ENCODE measurements at places on chromosomes 3 and 15.

GRCh38 chr3:143276592-143276991 is 157.0 kb downstream of the CHST2 start:
- peak; percentile 11 for DNase-seq

- DNase-seq = no peak
These were observed 5.8 kb downstream of the GPR171 start for GRCh38 chr3:151197228-151197627.

DNA sequence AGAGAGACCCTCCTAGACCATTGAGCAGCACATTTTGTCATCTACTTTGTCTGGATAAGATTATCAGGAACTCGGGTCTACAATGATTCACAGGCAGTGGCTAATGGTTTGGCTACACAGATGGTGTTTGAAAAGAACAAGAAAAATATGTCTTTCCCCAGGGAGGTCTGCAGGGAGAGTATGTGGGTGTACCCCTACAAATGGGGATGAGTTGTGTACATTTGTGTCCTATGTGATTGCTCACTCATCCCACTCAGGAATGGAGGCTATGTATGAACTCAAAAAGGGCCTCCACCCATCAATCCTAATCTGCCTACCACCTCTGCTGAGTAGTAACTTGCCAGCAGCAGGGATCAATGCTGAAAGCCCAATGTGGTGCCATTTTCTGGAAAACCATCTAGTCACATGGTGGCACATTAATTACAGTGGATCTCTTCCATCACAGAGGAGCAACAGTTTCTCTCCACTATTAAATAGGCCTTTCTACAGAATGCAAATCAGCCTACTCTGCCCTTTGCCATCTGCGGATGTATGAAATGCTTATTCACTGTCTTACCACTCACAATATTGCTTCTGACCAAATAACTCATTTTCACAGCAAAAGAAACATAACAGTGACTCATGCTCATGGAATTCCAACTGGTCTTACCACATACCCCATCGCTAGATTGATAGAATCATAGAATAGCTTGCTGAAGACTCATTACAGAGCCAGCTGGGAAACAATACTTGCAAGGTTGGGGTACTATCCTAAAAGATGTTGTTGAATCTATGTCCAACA is 48.3 kb upstream of the TRIM42 start:
- no peak for DNase-seq

GRCh38 chr15:67465196-67465952 is 55.6 kb upstream of the C15orf61 start:
- no peak for DNase-seq

DNA sequence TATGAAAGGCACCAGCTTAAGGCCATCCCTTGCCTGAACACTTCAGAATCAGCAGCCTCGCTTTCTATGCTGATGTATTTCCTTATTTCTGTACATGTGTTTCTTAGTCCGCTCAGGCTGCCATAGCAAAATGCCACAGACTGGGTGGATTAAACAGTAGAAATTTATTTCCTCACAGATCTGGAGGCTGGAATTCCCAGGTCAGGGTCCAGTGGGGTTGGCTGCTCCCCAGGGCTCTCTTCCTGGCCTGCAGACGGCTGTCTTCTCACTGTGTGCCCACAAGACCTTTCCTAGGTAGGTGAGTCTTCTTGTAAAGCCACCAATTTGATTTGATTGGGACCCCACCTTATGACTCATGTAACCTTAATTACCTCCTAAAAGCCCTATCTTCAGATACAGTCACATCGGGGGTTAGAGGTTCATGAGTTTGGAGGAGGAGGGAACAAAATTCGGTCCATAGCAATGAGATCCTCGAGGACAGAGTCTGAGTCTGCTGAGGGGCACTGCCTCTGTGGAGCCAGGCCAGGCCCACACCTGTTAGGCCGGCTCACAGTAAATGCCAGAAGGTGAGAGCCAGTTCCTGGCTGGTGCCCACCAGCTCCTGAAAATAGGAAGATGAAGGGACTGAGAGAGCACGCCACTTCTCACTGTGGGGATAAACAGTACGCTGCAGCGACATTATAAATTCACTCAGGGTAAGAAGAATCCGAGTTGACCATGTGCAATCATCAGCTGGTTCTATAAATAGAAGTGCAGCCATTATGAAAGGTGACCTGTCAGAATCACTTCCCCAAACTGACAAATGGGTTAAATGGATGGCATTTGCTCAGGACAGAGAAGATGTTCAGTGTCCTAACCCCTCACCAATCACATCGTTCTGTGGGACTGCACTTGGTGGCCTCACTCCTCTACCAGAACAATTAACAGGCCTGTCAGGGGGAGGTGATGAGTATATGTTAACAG is 41.1 kb downstream of the CTXND1 start:
- DNase-seq = peak; percentile 43

DNA sequence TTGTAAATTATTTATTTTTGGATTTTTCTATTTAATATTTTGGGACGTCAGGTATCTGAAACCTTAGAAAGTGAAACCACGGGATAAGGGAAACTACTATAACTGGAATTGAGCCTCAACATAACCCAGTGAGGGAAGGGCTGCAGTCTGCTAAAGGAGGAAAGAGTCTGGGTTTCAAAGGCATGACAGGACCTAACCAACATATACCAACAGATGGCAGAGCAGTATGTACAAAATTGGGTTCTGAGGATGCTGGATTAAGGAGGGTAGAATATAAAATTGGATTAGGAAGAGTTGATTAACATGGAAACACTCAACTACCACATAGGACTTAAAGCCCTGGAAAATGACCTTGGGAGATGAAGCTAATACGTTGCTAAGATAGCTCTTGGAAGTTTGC is 603.5 kb downstream of the MECOM start:
- no peak for DNase-seq

- no peak for DNase-seq
These were observed 819 bp downstream of the KLHL40 start for GRCh38 chr3:42685891-42686820.

- DNase-seq = no peak
These were observed 32.7 kb downstream of the SRPRB start for GRCh38 chr3:133838296-133838789.

- no peak for DNase-seq
These were observed 11.9 kb downstream of the CERS3 start for GRCh38 chr15:100516643-100517512.

DNA sequence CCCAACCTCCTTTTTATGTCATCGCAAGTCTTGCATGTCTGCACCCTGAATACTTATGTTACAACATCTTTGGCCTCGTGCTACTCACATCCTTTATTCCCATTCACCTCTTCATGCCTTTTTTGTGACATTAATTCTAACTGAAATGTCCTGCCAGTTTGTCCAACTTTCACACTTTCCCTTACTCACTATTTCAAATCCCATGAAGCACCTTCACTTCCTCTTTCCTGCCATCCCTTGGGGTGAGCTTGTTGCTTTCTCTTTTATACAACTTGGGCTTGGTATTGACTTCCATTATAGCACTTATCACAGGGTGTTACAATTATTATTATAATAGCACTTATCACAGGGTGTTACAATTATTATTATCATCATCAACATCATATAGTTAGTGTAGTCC is 496.3 kb downstream of the NLGN1 start:
- DNase-seq = no peak

DNA sequence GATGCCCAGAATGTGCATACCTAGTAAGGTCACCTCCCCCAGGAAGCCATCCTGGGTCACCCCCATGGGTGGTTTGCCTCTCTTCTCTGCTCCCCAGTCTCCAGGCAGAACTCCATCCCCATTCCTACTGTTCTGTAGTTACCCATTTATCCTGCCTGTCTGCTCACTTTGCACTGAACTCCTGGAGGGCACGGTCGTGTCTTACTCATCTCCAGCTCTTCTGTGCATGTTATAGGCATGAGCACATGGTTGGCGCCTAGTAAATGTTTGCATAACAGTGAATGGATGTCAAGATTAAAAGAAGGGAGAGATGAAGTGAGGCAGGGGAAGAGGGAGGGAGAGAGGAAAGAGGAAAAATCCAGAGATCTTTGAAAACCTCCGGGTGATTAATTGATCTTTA is 208.4 kb upstream of the TRIM42 start:
- DNase-seq = no peak

DNA sequence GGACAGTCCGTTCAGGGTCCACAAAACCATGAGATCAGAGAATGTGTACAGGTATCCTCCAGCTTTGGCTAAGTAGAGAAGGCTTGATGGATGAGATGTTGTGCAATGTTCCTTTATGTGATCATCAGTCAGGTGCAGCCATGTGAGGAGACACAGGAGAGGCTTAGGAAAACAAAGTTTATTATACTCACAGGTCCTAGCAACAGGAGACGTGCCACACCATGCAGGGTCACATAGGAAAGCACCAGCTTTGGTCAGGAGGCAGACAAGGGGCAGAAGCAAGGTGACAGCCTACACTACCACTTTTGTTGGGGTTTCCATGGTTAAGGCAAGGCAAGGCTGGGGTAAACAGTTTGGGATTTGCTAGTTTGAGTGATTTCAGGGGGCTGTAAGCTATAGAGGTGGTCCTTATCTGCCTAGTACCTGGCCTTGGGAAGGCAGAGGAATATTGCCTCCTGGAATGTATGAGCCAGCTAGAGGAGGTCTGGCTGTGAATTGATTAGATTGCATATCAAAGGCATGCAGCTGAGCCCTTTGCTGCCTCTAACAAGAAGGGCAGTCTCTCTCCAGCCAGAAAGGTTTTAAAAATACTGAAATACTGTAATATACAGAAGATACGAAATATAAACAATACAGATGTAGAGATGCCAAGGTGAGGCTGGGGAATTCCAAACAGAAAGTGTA is 248.6 kb downstream of the RYR3 start:
- DNase-seq = no peak

- no peak for DNase-seq
These were observed 995.9 kb downstream of the MCTP2 start for GRCh38 chr15:95227235-95227634.

DNA sequence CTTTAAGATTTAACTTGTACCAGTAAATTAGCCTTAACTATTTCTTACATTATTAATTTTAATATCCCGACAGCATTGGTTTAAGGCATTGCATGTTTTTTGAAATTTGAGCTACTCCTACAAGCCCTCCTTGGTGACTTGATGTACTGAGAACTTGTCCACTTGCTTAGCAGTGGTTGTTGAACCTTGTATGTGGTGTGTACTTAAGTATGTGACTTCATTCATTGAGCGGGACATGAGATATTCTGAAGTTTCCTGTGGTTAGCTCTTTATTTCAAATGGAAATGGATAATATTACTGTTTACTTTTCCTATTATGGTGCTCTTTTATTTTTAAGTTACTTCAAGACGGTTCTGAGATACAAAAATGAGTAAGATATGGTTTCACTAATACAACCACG is 3.6 kb upstream of the COL6A5 start:
- DNase-seq = no peak

DNA sequence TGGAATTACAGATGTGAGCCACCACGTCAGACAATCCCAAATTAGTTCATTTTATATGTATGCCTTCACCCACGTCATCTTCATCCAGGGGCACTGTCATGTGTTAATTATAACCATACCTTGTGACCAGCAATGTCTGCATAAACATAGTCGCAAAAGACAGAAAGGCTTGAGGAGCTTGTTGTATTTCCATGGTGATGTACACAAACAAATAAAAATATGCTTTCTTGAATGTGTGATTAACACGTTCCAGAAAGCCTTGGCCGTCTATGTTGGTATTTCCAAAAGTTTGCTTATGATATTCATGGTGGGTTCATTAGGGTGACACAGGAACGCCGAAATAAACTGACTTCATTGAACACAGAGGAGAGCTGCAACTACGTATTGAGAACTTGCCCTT is 524.7 kb upstream of the ZNF717 start:
- no peak for DNase-seq

GRCh38 chr15:100174159-100174903 is 167.4 kb downstream of the ADAMTS17 start:
- no peak for DNase-seq

DNA sequence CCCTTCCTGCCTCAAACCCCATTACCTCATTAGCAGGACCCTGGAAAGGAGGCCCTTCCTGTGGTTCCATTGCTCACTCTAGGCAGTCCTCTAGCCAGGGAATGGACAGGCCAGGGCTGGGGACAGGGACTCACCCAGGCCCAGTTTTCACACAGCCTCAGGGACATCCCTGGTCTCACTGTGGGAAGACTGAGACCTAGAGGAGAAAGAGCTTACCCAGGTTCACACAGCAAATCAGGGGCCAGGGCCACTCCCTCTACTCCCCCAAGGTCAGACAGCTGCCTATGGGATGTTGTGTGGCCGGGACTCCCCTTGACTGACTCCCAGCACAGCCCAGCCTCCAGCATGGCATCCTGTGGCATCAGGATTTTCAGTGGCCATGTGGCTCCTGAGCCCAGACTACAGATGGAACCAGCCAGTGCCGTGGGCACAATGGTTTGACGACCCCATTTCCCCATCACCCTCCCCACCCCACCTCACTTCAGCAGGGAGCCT is 49.3 kb downstream of the ADAMTS7 start:
- no peak for DNase-seq

GRCh38 chr3:142940000-142940399 is 23.5 kb downstream of the PAQR9 start:
- DNase-seq = no peak

DNA sequence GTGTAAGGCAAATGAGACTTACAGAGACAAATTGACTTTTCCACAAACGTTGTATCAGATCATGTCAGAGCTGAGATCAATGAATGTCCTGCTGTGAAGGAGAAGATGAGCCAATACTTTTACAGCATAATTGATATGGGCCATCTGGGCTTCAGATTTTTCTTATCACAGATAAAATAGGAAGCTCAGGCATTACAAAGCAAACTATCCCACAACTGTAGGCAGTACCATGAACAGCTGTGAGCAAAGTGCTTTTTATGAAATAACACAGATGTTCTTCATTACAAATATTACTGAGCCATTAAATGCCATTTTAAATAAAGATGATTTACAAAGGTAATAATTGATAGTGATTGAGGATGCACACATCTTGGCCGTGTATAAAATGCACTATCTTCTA is 852.3 kb downstream of the OTOL1 start:
- no peak for DNase-seq

Data from GM10248 (cell line).